ENCODE measurements at places on chromosomes 2 and 18.

- no peak for DNase-seq
Observed at GRCh38 chr2:143623909-143624260, 494.7 kb downstream of the ARHGAP15 start.

DNA sequence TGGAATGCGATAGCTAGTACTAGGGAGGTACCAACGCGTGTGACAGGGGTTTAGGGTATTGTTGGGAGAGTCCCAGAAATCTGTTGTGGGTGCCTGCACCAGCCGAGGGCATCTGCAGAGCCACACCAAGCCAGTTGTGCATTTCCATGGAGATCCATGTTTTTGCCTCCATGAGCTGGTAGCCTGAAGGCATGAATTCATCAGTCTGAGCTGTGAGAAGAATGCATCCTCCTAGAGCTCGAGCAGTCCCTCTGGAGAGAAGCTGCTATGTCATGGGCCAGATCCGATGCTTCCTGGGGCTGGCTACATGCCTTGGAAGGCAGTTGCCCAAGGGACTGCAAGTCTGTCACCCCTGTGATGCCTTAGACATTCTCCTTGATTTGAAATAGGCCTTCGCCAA is 57.9 kb downstream of the LIPG start:
- DNase-seq = peak; percentile 30

GRCh38 chr2:189960346-189960745 is 102.2 kb downstream of the MSTN start:
- no peak for DNase-seq

DNA sequence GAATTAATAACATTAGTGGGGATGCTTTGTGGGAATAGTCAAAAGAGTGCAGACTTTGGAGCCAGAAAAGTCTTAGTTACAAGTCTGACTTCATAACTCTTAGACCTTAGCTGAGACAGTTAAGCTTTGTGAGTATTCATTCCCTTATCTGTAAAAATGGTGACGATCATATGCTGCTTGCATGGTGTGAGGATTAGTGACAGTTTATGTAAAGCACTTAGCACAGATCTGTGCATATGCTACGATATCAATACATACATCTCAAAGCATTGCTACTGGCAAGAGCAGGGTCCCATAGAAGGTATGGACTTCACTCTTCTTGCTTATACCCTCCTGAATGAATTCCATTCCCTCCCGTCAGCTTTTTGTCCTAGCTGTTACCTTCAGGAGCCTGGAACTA is 56.7 kb upstream of the LYPD6B start:
- no peak for DNase-seq

DNA sequence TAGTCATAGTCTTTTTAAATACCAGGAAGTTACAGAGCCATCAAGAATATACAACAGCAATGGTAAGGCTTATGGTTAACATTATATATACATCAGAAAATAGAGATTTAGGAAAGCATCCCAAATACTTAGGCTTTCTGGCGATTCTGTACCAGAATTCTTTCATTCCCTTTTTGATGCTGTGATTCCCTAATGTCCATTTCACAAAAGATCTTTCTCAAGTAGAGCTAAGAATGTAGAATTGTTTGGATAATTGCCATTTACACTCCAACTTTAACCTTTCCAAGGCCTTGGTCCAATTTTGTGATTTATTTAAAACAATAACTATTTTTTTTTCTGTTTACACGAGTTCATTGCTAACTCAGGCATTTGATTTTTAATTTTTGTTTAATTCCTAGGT is 422.2 kb downstream of the MTX2 start:
- no peak for DNase-seq

DNA sequence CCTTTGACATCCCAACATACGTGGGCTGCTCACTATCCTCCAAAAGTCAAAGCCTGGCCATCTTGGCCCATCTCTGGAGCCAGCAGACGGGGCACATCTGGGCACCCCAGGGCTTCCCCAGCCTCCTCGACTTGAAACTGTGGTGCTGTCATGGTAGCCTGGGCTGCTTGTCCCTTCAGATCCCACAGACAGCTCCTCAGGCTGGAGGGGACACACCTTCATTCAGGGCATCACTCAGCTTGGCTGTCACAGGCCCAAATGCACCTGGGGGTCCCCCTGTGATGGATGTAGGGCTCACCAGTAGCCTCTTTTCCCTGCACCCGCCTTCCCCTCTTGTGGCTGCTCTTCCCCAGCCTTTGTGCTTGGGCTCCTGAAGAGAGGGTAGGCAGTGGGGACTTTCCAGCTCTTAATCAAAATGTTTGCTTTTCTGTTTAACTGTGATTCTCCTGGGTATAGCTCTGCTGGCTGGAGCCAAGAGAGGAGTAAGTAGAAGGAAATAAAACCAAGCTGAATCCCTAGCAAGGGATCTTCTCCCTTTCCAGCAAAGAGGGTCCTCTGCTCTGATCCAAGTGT is 92.3 kb downstream of the GYPC start:
- DNase-seq = peak; percentile 30
